ENCODE measurements at places on chromosomes 12 and 14.

DNA sequence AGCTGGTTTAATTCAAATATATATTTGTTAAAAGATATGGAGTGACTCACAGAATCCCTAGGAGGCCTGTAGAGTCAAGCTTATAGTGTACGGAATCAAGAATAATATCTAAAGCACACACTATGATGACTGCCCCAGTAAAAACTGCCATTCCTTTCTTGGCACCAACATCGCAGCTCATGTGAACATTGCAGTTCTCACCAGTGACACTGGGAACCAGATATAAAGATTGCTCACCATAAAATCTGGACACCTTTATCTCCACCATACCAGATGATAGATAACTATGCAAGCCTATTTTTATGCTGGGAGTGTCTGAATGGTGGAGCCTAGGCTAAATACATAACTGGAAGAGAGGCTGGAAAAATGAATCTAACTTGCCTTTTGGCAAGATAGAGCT lies 463.9 kb upstream of the TBX3 start:
- no peak for DNase-seq

DNA sequence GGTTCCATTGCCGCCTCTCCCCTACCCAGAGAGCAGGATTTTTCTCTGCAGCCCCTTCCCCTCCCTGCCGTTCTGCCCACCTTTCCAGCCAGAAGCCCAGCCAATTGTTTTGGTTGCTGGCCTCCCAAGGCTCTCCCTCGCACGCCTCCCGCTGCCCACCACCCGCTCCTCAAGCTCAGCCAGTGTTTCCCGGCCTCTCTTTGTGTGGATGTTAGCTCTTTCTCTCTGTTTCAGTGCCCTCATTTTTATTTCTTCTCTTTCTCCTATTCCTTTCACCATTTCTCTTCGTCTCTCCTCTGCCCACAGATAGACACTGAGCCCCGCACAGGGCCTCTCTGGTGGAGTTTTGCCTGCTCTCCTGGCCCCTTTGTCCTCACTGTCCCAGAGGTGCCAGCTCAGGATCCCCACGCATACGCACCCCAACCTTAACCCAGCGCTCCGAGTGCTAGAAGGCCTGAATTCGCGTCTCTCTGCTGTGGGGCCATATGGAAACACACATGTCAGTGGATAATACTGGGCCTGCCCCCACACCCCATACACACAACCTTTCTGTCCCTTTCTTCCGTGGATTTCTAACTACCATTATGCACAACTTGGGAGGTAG lies 54.9 kb downstream of the SMUG1 start:
- no peak for DNase-seq

DNA sequence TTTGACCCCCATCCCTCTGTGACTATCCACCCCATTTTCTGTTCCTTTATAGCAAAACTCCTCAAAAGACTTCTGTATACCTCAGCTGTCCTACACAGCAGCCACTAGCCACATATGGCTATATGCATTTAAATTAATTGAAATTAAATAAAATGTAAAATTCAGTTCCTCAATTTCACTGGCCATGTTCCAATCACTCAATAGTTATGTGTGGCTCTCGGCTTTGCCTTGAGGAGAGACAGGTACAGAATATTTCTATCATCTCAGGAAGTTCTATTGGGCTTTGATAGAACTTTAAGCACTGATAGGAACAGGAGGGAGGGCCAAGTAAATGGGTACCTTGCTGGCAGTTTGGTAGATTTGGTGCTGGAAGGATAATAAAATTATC lies 280.3 kb upstream of the AMIGO2 start:
- no peak for DNase-seq

DNA sequence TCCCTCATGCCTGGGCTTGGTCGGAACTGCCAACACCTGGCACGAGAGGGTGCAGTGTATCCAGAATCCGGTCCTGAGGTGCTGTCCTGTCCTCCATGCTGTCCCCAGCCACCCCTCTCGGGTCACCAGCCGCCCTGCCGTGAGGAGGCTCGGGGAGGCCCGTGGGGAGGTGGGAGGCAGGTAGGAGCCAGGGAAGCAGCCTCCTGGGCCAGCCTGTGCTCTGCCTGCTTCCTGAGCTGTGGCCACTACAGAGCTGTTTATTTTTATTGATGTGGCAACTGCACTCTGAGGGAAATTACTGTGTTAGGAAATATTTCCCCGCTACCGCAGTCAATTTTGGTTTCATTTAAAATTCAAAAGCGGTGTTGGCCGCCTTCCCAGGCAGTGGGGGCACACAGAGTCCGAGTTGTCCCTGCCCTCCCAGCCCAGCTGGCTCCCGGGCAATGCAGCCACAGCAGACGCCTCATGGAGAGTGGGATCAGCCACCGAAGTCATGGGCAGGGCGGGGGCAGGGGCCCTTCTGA lies 18.3 kb downstream of the NOC4L start:
- DNase-seq, result no peak

DNA sequence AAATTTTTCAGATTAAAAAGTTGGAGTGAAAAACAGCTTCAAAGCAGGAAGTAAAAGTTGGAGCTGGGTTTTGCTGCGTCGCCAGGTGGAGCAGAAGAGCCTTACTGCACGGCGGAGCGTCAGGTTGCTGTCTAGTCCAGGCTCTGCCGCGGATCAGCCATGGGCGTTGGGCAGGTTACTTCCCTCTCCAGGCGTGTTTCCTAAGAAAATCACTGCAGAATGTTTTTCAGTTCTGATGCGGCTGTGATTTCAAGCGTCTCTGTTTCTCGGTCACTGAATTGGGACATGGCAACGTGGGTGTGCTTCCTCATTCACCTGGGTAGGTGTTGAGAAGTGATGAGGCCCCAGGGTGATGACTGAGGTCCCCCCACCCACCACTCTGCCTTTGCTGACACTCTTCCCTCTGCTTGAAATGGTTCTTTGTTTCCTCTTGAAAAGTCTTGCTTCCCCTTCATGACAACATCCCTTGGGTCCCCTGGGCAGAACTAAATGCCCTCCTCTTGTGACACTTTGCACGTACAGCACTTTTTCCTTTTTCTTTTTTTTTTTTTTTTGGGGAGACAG lies 7.6 kb downstream of the EVL start:
- peak; percentile 70 for DNase-seq

GRCh38 chr12:6526201-6526600 lies 8.1 kb upstream of the GAPDH start:
- DNase-seq, result no peak

- no peak for DNase-seq
Measured at GRCh38 chr14:52840877-52841276, 49.5 kb upstream of the GNPNAT1 start.

DNA sequence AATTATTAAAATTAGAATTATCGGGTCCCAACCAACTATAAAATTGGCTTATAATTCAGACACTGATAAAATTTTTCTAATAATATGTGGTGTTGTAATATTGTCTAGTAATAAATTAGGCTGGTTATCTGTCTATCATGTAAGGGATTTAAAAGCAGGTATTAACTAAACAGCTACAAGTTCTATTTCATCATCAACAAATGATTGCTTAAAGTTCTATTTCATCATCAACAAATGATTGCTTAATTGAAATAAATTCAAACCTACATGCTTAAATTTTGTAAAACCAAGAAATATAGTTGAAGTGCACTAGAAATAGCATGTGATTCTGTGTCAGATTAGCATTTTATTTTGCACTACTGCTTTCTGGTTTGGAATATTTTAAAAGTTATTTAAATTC lies 34.1 kb downstream of the SLCO1A2 start:
- DNase-seq, result no peak

DNA sequence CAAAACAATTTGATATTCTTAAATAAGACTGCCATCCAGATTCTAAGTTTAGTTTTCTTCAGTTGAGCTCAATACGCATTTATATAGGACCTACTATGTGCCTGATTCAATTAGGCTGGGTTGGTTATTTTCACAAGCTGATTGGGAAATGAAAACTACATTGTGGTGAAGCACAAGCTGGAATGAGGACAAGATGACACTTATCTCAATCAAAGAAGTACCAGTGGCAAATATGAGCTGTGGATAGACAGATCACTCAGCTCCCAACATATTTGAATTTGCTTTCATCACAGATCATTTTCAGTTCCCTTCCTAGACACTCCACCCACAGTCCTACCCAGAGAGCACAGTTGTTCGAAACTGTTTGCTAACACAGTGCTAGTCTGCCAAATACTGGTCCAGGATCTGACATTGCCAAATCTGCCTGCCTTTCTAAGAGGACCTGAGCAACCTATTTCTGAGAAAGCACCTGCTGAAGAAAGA lies 74.7 kb downstream of the LLPH start:
- DNase-seq, result no peak

- no peak for DNase-seq
Measured at GRCh38 chr14:45381091-45381490, 128.1 kb upstream of the MIS18BP1 start.

DNA sequence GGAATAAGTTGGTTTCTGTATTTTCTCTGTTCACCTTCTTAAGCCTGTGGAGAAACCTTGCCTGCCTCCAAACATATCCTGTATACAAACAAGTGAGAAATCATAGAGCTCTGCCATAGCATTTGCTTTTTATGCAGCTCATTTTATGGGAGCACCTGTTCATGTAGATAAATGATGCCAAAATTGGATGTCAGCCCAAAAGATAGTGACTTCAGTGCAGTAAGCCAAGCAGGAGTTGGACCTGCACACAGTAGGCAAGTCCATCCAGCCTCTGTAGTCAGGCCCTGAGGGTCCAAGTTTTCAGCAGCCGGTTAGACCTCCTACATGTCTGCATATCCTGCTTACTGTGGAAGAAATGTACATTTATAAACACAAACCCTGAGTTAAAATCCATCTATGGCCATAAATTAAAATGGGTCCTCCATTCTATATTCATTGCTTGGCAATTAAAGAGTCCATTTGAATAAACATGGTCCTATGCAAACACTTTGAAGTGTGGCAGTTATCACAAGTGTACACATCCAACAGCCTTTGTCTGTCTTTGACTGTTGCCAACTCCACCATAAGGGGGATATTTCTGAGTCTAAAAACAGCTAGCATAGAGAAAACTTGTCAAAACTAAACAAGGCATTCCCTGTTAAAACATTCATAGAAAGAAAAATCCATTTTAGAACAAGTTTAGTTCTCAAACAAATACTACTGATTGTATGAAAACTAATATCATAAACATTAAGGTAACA lies 847.8 kb downstream of the RPS29 start:
- DNase-seq, result no peak

- DNase-seq, result no peak
Measured at GRCh38 chr12:43370263-43370662, 181.7 kb downstream of the ADAMTS20 start.

DNA sequence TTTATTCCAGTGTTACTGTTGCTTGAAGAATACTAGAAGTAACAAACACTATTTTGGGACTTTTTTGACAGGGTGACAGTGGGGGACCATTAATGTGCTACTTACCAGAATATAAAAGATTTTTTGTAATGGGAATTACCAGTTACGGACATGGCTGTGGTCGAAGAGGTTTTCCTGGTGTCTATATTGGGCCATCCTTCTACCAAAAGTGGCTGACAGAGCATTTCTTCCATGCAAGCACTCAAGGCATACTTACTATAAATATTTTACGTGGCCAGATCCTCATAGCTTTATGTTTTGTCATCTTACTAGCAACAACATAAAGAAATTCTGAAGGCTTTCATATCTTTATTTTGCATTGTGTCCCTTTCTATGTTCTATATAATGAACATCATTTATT lies 44.5 kb downstream of the TMPRSS12 start:
- DNase-seq, result no peak

GRCh38 chr12:103558879-103559278 lies 28.2 kb upstream of the STAB2 start:
- no peak for DNase-seq

GRCh38 chr14:104865081-104865630 lies at the start of gene CEP170B:
TSS of gene CEP170B (plus strand) at chr14:104865268. CDS start at chr14:104868451, 3,183 bp downstream.
- peak; percentile 40 for DNase-seq

DNA sequence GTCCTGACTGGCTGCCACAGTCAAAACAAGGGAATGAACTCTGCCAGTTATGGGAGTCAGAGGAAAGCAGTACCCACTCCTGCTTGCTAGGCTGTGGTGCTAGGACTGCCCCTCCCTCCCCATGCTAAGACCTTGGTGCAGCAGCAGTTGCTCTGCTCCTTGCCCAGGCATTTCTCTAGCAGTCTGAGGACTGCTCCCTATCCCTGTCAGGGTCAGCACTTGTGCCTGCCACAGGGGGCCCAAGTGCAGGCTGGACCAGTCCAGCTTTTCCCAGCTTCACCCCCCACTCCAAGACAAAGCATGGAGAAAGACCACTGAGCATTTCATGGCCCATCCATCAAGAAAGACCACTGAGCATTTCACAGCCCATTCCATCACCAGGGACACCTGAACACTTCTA lies 305.8 kb upstream of the CLEC14A start:
- DNase-seq, result no peak

DNA sequence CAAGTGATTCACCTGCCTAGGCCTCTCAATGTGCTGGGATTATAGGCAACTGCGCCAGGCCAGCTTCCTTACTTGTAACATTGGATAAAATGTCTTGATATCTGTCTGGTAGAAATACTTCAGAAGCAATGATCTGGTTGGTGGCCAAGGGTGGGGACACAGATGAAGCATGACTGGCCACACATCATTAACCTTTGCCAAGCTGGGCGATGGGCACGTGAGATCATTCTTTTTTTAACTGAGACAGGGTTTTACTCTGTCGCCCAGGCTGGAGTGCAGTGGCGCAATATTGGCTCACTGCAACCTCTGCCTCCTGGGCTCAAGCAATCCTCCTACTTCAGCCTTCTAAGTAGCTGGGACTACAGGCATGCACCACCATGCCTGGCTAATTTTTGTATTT lies 31.1 kb downstream of the PLEKHH1 start:
- DNase-seq, result no peak

DNA sequence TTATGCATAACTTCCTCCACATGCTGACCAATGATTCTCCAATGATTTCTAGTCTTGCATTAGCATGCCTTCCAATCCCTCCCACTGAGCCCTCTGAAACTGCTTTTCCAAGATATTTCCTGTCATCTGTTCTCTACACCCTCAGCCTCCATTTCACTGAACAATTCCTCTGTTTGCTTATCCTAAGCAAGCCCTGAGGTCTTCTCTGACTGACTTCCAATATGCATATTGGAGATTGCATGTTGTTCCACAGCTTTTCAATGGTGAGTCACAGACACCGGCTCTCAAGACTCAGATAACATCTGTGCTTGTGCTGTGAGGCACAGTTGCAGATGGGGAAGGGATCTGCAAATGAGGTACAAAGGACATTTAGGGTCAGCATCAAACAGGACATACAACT lies 141.0 kb downstream of the SLC16A7 start:
- DNase-seq, result no peak

- no peak for DNase-seq
Measured at GRCh38 chr14:90514015-90514398, 117.2 kb downstream of the CALM1 start.

- DNase-seq, result peak; percentile 67
Measured at GRCh38 chr14:23562822-23563472, 4.6 kb downstream of the AP1G2 start.

DNA sequence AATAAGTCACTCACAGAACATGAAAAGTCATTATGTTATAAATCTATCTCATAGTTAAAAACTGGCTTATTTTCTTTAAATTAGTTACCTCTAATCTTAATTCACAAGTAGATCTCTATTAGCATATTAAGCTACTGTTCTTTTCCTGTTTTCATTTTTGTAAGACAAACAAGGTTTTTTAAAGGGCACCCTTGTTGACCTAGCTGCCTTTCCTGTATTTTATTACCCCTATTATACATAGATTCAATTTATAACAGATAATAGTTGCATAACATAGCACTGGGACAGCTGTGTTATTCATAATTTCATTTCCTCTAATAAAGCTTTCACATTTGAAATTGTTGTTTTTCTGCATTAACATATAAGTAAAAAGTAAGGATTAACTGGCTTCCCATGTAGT lies 1500.7 kb upstream of the FLRT2 start:
- DNase-seq, result no peak

Data from CD4-positive, alpha-beta T cell treated with Interleukin-15 for 4 hours (primary cell).